ENCODE measurements at places on chromosomes 2 and 18.

DNA sequence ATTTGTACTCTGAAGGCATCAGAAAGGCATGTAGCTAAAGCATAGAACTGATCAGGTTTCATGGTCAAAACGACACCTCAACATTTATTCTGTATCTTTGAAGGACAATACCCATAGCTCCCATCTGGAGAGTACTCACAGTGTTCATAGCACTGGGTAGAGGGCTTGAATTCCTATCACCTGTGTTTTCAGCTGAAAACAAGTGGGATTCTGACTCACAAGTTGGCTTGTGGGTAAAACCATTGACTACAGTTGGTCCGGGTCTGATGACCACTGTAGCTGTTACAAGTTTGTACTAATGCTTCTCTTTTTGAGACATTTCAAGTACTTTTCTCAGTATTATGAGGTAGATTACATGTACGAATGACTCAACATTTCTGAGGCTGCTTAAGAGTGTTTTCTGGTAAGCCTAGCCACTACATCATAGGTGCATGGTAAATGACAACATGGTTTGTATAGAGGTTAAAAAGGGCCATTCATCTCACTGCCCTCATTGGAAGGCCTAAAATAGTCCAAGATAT is 68.6 kb upstream of the PELI1 start:
- no peaks in the 10 kb centered on the region for H3K27me3 ChIP-seq
- no peaks in the 10 kb centered on the region for H3K4me1 ChIP-seq
- H3K36me3 ChIP-seq, result no peaks in the 10 kb centered on the region
- H3K27ac ChIP-seq, result no peak overlapping the region
- H3K4me3 ChIP-seq, result no peak overlapping the region

DNA sequence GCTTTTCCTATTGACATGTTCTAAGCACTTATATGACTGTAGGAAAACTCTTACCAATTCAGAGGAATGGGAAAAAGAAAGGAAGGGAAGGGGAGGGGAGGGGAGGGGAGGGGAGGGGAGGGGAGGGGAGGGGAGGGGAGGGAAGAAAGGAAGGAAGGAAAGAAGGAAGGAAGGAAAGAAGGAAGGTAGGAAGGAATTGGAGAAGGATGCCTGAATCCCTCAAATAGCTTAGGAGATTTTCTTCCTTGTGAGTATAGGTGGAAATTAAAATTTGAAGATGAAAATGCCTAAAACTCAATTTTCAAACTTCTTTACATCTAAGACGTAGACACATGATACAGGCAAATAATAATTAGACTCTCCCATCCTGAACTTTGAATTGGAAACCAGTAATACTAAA is 463.1 kb downstream of the SATB2 start:
- no peaks in the 10 kb centered on the region for H3K27me3 ChIP-seq
- H3K4me1 ChIP-seq, result no peaks in the 10 kb centered on the region
- H3K27ac ChIP-seq, result no peak overlapping the region
- no peaks in the 10 kb centered on the region for H3K36me3 ChIP-seq

DNA sequence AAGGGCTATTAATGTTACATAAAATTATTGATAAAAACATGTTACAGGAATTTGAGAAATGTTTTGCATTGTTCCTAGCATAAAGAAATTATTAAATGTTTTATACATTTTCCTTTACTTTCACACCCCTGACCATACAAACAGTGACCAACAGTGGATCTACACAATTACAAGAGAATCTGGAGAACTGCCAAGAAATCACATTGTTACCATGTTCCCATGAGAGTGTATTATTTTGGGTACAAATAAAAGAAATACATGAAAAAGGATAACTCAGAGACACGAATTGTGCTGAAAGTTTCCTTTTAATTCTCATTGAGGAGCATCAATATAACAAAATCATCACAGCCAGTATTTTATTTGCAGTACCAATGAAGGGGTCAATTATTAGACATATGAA is 150.1 kb downstream of the WDPCP start:
- DNase-seq, result no peak
- H3K27ac ChIP-seq, result no peak overlapping the region
- no peaks in the 10 kb centered on the region for H3K27me3 ChIP-seq
- no peak overlapping the region for H3K4me3 ChIP-seq
- H3K36me3 ChIP-seq, result no peaks in the 10 kb centered on the region

- H3K27ac ChIP-seq, result no peak overlapping the region
- H3K4me1 ChIP-seq, result no peaks in the 10 kb centered on the region
- DNase-seq, result no peak
- no peaks in the 10 kb centered on the region for H3K36me3 ChIP-seq
- no peak overlapping the region for H3K4me3 ChIP-seq
- no peaks in the 10 kb centered on the region for H3K27me3 ChIP-seq
These were observed 48.1 kb upstream of the MSH2 start for GRCh38 chr2:47354848-47355204.

- no peak overlapping the region for H3K27ac ChIP-seq
- H3K27me3 ChIP-seq, result no peaks in the 10 kb centered on the region
- no peaks in the 10 kb centered on the region for H3K36me3 ChIP-seq
These were observed 547.3 kb upstream of the FANCL start for GRCh38 chr2:58788402-58788801.

- no peak overlapping the region for H3K4me3 ChIP-seq
- H3K4me1 ChIP-seq, result peaks cover 6% of the 10 kb centered on the region
- H3K27ac ChIP-seq, result no peak overlapping the region
- H3K27me3 ChIP-seq, result no peaks in the 10 kb centered on the region
- H3K36me3 ChIP-seq, result no peaks in the 10 kb centered on the region
These were observed 8.5 kb upstream of the ROCK2 start for GRCh38 chr2:11352781-11353537.

DNA sequence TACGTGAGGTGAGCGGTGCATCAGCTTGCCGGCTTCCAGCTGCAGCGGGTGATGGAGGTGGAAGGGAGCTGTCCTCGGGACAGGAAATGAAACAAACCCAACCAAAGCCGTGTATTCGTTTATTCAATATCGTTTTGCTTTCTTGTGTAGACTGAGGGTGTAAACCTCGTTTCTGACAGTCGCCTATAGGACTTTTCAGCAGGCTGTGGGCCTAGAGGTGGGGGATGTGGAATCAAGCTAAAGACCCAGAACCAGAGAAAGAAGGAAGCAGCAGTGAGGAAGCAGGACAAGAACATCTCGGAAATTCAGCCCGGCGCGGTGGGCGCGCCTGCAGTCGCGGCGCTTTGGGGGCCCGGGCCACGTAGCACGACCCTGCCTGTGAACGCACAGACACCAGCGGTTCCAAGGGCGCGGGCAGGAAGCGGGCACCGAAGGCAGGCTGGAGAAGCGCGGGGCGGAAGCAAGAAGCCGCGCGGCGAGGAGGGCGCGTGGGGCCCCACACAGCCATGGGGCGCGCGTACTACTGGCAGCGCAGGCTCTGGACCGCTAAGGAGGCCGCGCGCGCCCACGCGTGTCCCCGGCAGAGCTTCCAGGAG is 755 bp upstream of the ATP9B start:
- H3K4me1 ChIP-seq, result peaks cover 7% of the 10 kb centered on the region
- DNase-seq, result no peak
- H3K36me3 ChIP-seq, result no peaks in the 10 kb centered on the region

- H3K27ac ChIP-seq, result peak overlapping the region; percentile 88
- no peaks in the 10 kb centered on the region for H3K36me3 ChIP-seq
- no peak overlapping the region for H3K4me3 ChIP-seq
- no peak for DNase-seq
These were observed 50.5 kb upstream of the LGALSL start for GRCh38 chr2:64403426-64403825.

- H3K4me1 ChIP-seq, result peaks cover 6% of the 10 kb centered on the region
- no peaks in the 10 kb centered on the region for H3K27me3 ChIP-seq
- H3K36me3 ChIP-seq, result no peaks in the 10 kb centered on the region
- no peak overlapping the region for H3K27ac ChIP-seq
These were observed 188.1 kb downstream of the LAMA1 start for GRCh38 chr18:6929370-6930102.

DNA sequence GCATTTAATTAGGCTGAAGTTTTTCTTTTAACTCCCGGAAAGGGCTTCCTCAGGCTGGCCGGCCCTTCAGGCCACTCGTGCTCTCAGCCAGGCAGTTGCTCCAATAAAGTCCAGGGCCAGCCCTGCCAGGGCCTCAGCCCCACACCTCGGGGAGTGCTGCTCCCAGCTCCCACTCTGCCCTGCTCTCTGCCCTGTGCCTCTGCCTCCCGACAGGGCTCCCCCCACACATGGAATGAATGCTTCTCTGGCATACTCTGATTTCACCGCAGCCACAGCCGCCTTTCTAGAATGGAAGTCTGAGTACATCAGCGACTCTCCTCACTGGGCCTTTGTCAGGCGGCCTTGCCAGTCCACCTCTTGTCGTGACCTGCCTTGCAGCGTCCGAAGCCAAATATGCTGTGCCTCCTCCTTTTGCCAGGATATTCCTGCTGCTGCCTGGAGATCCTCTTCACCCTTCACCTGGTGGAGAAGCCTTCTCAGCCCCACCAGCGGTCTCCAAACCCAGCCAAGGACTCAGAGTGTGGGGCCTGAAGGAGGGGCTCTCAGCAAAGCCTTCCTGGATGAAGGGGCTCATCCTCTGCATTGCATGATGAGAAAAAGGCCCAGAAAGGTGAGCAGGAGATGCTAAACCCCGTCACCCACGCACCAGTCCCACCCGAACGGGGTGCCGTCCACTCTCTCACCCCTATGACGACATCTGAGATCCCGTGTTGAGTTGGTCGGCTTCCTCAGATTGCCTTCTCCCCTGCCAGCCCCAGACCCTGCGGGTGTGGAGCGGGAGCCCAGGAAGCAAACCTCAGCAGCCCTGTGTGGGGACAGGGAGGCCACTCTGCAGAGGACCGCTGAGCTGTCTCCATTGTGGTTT is 472.7 kb upstream of the HS6ST1 start:
- DNase-seq, result no peak
- H3K27ac ChIP-seq, result no peak overlapping the region
- H3K27me3 ChIP-seq, result no peaks in the 10 kb centered on the region
- H3K4me3 ChIP-seq, result no peak overlapping the region
- peaks cover 10% of the 10 kb centered on the region for H3K4me1 ChIP-seq
- H3K36me3 ChIP-seq, result no peaks in the 10 kb centered on the region

GRCh38 chr2:147575106-147575505 is 269.7 kb upstream of the ACVR2A start:
- H3K27me3 ChIP-seq, result no peaks in the 10 kb centered on the region
- no peaks in the 10 kb centered on the region for H3K36me3 ChIP-seq

DNA sequence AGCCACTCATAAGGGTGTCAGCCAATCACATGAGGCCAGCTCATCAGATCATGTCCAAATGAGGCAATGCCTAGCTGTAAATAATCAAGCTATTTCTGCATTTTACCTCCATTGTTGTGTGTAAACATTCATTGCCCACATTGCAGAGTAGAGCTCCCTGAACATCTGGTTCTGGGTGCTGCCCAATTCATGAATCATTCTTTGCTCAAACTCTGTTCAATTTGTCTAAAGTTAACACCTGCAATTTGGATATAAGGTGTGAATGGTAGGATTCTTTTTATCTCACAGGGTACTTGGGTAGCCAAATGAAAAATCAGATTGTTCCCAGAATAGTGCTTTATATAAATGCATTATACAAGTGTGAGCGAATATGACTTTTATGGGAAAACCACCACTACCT is 345.5 kb upstream of the NT5C1B start:
- no peaks in the 10 kb centered on the region for H3K27me3 ChIP-seq
- H3K27ac ChIP-seq, result no peak overlapping the region
- DNase-seq, result no peak
- peaks cover 14% of the 10 kb centered on the region for H3K4me1 ChIP-seq
- H3K36me3 ChIP-seq, result no peaks in the 10 kb centered on the region
- H3K4me3 ChIP-seq, result no peak overlapping the region

- no peak overlapping the region for H3K27ac ChIP-seq
- no peaks in the 10 kb centered on the region for H3K27me3 ChIP-seq
- H3K36me3 ChIP-seq, result no peaks in the 10 kb centered on the region
- H3K4me3 ChIP-seq, result no peak overlapping the region
- no peak for DNase-seq
- no peaks in the 10 kb centered on the region for H3K4me1 ChIP-seq
These were observed 36.7 kb downstream of the ARHGAP25 start for GRCh38 chr2:68771211-68771751.

GRCh38 chr18:35095983-35096676 is 54.9 kb downstream of the MAPRE2 start:
- DNase-seq, result no peak
- no peaks in the 10 kb centered on the region for H3K4me1 ChIP-seq
- no peaks in the 10 kb centered on the region for H3K36me3 ChIP-seq
- no peak overlapping the region for H3K4me3 ChIP-seq
- no peak overlapping the region for H3K27ac ChIP-seq
- H3K27me3 ChIP-seq, result no peaks in the 10 kb centered on the region

DNA sequence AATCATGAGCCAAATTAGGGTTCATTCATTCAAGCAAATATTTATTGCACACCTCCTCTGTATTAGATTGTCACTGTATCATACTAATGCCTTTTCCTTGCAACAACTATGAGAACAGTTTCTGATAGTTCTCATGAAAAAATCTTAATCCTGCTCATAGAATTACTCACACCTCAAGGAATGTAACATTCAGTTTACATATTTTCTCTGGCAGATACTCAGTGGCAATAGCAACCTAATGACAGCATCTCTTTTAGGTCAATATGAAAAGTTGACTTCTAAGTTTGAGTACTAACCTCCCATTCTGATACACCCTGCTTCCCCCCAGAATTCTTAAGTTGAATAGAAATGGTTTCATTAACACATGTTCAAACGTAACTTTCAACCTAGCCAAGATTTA is 132.0 kb downstream of the VWC2L start:
- no peaks in the 10 kb centered on the region for H3K4me1 ChIP-seq
- no peaks in the 10 kb centered on the region for H3K27me3 ChIP-seq
- no peak overlapping the region for H3K4me3 ChIP-seq
- no peak for DNase-seq

GRCh38 chr2:199581935-199582360 is 124.2 kb upstream of the SATB2 start:
- H3K36me3 ChIP-seq, result no peaks in the 10 kb centered on the region
- H3K4me1 ChIP-seq, result peaks cover 36% of the 10 kb centered on the region
- no peaks in the 10 kb centered on the region for H3K27me3 ChIP-seq
- H3K27ac ChIP-seq, result peak overlapping the region; percentile 94
- peak; percentile 48 for DNase-seq

DNA sequence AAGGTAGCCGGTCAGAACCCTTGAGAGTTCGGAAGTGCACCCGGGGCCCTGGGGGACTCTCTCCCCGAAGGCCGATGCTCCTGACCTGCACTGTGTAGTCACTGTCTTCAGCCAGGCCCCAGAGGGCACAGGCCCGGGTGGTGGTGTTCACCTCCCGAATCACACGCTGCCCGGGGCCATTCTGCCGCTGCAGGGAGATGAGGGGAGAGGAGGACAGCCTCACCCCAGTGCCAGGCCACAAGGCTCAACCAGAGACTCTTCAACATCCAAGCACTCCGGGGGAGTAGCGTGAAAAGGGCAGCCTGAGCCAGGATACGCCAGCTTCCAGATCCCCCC is 1.1 kb downstream of the FNDC4 start:
- peaks cover 51% of the 10 kb centered on the region for H3K27me3 ChIP-seq
- peak overlapping the region; percentile 95 for H3K4me3 ChIP-seq
- no peaks in the 10 kb centered on the region for H3K4me1 ChIP-seq

DNA sequence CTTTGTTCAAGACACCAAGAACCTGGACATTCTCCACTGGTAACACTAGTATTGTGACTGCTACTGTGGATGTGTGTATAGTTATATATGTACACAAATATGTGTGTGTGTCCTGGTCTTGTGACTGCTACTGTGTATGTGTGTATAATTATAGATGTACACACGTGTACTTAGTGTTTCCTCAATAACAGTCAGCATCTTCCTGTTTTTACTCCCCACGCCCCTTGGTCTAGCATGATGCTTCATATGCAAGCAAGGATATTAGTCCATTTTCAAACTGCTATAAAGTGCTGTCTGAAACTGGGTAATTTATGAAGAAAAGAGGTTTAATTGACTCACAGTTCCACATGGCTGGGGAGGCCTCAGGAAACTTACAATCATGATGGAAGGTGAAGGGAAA is 802.7 kb downstream of the RNF144A start:
- no peak overlapping the region for H3K4me3 ChIP-seq
- no peaks in the 10 kb centered on the region for H3K36me3 ChIP-seq
- no peak for DNase-seq
- H3K4me1 ChIP-seq, result peaks cover 23% of the 10 kb centered on the region
- peaks cover 3% of the 10 kb centered on the region for H3K27me3 ChIP-seq

Data from neural progenitor cell (in vitro differentiated cells).